ENCODE measurements at places on chromosomes 3 and 15.
A peak's percentile ranks its signal among the peaks of the same experiment; 100 is the strongest.

- DNase-seq = no peak
Measured at GRCh38 chr15:63933522-63933921, 99.8 kb upstream of the HERC1 start.

- DNase-seq = no peak
Measured at GRCh38 chr3:55440104-55440708, 46.9 kb downstream of the WNT5A start.

DNA sequence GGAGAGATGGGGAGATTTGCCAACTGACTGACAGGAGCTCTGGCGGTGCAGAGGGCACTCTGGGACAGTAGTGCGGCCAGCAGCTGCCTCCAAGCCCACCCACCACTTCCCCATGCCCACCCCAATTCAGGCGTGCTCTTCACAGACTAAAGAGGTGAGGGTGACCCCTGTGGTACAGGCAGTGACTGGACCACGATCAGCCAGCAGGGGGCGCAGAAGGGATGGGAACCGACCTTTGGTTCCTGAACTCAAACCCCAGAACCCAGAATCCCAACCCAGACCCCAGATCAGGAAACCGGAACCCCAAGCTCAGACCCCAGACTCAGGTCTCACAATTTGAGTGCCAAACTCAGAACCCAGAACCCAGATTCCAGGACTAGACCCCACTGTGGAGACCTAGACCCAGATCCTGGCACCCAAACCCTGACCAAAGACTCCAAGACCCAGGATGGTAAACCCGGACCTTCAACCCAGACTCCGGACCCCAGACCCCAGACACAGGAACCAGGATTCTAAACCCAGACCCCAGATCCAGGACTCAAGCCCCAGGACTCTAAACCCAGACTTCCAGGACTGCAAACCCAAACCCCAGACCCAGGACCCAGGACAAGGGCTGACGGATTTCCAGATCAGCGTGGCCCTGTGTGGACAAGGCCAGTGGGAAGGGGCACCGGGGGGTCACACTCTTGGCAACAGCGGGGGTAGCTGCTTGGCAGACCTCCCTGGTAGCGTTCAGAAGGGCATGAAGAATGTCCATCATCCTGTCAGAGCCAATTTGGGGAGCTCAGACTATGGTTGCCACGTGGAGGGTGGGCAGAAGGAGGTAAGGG is 3.7 kb upstream of the MYL3 start:
- peak; percentile 60 for DNase-seq

DNA sequence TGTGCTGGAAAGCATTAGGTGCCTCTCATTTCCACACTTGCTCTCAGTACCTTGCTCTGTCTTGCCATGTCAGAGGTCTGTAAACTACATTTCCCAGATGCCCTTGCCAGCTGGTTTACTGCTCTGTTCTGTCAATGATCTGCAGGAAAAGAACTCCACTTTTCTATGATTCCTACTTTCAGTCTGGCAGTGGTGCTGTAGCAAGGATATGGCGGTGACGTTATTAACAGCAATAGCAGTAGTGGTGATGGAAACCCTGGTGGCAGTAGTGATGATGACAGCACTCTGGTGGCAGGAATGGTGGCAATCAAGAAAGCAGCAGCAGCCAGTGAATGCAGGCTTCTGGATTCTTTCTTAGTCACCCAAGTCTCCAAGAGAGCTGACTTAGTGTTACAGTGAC is 665.2 kb downstream of the DIPK2A start:
- no peak for DNase-seq

DNA sequence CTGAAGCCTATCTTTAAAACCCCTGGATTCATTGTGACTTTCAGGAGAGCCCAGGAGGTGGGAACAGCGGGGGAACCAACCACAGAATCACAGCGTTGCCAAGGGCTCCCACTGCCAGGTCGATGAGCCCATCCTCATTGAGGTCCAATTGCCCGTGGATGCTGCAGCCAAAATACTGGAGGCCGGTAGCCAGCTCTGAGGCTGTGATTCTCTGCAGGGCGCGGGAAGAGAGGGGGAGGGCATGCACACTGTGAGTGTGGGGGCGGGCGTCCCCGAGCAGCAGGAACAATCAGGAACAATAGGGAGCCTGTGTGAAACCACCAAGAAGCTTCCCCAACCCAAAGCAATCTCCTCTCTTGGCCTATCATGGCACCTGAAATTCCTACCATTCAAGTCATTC is 53.4 kb downstream of the FEM1B start:
- DNase-seq = no peak

DNA sequence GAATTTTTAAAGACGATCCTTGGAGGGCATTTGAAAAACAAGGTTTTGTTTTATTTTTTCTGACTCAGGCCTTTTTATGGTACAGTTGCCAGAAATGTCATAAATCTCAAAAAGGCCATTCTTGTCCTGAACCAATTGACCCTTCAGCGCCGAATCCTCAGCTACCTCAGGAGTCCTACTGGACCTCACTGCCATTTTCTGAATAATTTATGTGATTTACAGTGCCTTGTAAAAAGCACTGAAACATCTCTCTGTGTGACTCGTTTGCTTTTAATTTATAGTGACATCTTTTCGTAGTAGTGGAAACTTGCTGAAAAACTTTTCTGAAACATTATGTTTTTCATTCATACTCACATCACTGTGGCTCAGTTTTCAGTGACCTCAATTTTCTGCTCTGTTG is 72.2 kb upstream of the ARL6 start:
- DNase-seq = no peak

DNA sequence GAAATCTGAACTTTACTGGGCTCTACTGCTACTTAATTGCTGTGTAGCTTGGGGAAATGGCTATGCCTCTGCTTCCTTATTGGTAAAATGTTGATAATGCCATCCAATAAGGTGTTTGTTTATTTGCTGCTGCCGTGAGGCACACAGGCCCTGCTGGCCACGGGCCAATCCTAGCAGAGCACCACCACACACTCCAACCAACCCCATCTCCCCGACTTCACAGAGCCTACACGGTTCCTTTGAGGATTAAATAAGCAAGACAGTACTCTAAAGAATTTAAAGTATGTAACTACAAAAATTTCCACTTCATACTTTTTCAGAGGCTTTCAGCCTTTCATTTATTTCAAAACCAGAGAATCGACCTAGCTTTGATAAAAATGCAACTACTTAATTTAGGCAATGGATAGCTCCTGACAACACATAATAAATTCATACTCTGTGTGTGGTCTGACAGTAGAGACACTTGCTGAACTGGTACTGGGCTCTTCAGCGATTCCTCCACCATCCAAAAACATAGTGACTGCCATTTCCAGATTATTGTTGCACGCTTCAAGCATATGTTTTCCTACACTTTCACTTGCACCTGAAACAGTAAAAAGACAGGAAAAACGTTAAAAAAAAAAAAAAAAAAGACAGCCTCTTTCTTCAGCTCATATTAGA is 25.3 kb downstream of the UBXN7 start:
- DNase-seq = no peak

DNA sequence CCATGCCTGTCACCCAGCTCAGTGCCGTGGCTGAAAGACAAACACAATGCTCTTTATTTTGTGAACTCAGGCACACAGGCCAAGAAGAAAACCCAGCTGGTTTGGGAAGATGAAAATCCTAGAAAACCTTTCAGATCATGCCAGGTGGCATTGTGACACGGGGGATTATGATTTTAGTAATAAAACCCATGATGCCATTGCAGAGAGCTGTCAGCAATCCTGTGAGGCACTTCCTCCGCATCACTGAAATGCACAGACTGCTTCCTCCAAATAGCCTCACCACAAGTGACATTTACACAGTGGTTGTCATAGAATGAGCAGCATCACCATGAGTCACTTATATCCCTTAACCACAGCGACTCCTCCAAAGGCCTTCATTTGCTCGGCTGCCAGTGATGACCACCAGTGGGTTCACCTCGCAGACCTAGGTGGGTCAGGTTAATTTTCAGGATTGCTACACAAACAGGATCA is 22.7 kb downstream of the ABHD6 start:
- no peak for DNase-seq

GRCh38 chr3:85572426-85572825 is 613.6 kb downstream of the CADM2 start:
- no peak for DNase-seq

DNA sequence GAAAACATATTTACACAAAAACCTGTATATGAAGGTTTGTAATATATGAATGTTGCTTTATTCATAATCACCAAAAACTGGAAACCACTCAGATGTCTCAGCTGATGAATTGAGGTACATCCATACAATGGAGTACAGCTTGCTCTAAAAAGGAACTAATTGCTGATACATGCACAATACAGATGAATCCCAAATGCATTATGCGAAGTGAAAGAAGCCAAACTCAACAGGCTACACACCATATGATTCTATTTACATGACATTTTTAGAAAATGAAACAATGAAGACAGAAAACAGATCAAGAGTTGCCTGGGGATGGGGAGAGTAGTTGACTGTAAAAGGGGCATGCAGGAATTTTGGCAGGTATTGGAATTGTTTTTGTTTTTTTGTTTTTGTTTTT is 95.5 kb downstream of the IQCH start:
- DNase-seq = no peak

GRCh38 chr15:28096670-28097431 is 2.3 kb downstream of the OCA2 start:
- no peak for DNase-seq

DNA sequence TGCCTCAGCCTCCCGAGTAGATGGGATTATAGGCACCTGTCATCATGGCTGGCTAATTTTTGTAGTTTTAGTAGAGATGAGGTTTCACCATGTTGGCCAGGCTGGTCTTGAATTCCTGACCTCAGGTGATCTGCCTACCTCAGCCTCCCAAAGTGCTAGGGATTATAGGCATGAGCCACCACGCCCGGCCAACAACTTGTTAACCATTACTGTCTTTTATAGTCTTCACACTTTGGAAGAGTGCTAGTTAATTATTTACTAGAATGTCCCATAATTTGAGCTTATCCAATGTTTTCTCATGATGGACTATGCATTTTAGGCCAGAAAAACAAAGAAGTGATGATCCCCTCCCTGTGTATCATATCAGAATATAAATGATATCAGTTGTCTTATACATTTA is 288.6 kb upstream of the CBLB start:
- no peak for DNase-seq

DNA sequence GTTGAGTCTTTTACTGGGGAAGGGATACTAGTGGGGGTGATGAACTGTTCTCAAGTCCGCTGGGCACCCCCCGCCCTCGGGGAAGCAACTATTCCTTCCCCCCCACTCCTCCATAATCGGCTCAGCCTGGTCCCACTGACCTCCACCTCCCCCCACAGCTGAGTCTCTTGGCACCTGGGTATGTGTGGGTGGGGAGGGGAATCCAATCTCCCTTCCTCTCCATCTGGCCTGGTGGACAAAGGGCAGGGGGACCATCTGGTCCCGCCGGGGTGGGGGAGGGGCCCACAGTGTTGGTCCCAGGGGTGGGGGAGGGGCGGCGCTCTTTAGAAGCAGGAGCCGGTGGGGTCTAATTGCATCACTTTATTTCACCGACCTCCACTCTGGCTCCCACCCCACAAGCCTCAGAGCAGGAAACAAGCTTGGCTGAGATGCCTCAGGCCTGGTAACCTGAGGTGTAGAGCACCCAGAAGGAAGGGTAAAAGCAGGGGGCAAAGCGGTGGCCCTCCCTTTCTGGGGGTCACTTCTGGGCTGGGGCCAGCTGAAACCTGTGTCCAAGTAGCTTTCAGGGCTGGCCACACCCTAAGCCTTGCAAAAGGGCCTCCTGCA is 1.0 kb upstream of the PCBP4 start:
- no peak for DNase-seq

DNA sequence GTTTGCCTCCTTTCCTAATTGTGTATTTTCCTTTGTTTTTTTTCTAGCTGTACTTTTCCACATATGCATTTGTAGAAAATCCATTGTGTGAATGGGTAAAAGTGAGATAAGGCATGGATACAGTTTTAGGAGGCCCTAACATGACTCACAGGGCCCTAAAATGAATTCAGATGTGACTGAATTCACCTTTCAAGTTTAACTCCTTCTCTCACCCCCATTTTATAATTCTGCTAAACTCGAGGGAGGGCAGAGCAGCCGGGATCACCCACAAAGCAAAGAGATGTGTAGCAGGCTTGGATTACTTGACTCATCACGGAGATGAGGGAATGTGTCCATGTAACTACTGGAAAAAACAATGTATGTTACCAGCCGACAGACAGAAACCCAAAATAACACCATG is 59.9 kb downstream of the FOXP1 start:
- no peak for DNase-seq

DNA sequence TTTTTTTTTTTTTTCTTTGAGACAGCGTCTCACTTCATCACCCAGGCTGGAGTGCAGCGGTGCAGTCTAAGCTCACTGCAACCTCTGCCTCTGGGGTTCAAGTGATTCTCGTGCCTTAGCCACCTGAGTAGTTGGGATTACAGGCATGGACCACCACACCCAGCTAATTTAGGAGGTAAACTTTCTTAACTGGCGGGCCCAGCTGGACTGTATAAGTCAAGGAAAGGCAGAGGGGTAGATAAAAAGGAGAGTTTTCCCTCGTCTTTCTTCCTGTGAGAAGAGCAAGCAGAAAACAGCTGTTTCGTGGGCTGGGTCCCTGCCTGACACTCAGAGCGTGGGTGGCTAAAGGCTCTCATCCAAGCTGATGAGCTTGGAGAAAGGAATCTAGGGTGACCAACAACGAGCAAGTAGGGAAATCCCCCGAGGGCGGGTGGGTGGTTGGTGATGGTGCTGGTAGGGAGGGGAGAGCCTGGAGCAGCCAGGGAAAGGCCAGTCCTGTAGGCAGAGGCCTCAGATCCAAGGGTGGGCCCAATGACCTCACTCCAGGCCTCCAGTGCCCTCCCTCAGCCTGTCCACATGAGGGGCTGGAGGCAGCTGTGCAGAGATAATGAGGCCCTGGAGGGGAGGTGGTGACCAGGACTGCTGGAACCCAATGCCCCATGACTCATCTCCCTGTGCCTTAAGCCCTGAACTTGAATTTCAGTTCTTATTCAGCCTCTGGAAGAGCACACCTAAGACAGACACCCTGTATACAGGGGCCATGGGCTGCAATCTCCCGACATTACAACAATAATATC is 43.1 kb upstream of the LIMD1 start:
- DNase-seq = no peak

GRCh38 chr3:77392181-77392580 is 352.3 kb downstream of the ROBO2 start:
- no peak for DNase-seq

GRCh38 chr3:58631742-58632141 is 34.8 kb downstream of the FAM3D start:
- DNase-seq = no peak

- DNase-seq = no peak
Measured at GRCh38 chr3:115380883-115381572, 233.9 kb upstream of the ZBTB20 start.

DNA sequence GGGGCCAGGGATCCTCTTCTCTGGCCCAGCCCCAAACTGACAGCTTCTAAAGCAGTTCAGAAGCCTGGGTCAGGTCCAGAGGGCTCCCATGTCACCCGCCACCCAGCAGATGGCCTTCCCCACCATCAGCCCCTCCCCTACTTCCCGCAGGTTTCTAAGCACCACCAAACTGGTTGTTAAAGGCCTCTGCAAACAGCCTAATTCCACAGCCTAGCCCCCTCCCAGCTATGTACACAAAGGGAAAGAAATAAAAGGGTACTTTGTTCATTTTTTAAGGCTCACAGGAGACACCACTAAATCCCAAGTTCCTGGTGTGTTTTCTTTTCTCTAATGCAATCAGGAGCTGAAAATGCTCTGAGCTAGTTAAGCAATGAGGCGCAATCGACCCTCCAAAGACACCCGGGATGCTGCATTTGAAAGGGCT is 30.6 kb downstream of the PLCH1 start:
- no peak for DNase-seq

Measured in activated naive CD4-positive, alpha-beta T cell (primary cell).